ENCODE measurements at places on chromosomes 4 and X. TPM values are rescaled to one million over a fixed set of nuclear protein-coding genes. Genes with fewer than 3 reads are reported as not detected.

DNA sequence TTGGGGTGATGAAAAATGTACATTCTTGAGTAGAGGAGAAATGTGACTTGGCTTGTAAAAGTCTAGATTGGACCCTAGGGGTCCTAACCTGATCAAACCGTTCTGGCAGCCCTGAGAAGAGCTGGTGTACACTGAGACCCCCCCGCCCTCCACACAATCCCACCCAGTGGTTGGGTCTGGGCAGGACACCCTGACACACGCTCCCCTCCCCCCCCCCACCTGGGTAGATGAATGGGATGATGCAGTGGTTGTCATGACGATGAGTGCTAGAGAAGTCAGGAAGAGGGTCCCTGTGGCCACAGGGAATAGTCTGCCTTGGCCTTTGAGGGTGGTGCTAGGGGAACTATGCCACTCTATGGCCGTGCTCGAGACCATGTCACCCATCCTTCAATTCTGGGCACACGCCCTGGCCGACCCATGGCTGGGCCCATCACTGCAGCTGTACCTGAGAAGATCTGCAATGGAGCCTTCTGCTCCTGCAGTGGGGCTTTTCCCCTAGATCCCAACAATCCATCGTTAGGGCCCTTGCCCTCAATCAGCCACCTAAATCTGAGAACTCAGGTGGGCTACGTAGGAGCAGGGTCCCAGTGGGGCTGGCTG lies 4.4 kb downstream of the CDK16 start:
- no peak for DNase-seq
- peaks cover 11% of the 10 kb centered on the region for H3K4me1 ChIP-seq
- no peak overlapping the region for H3K4me3 ChIP-seq
- peaks cover 42% of the 10 kb centered on the region for H3K36me3 ChIP-seq

DNA sequence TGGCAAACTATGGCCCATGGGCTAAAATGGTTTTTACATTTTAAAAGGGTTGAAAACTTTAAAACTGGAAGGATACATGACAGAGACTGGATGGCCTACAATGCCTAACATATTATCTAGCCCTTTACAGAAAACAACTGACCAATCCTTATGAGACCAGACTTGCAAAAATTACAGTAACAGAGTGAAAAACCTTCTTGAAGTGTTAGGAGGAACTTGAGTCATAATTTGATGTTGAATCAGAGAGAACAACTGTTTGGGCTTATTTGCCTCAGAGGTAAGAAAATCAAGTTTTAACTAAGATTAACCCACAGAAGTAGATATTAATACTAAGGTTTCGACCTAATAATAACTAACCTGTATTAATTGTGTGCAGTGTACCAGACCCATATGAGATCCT lies 12.4 kb upstream of the NAP1L5 start:
- no peak overlapping the region for H3K4me3 ChIP-seq
- H3K36me3 ChIP-seq = peaks cover 20% of the 10 kb centered on the region
- DNase-seq = no peak
- no peak overlapping the region for H3K27ac ChIP-seq

GRCh38 chr4:119657111-119657611 lies 28.6 kb upstream of the PDE5A start:
- H3K27ac ChIP-seq = no peak overlapping the region
- no peaks in the 10 kb centered on the region for H3K27me3 ChIP-seq
- no peaks in the 10 kb centered on the region for H3K36me3 ChIP-seq
- no peak overlapping the region for H3K4me3 ChIP-seq
- no peaks in the 10 kb centered on the region for H3K4me1 ChIP-seq

ADAMTS3 gene
- 14.7 TPM for total RNA-seq
